ENCODE measurements at places on chromosomes 4 and X.

- no peak for DNase-seq
Observed at GRCh38 chr4:54077812-54078211, 13.4 kb upstream of the CHIC2 start.

- no peak for DNase-seq
Observed at GRCh38 chr4:186228514-186228894, 1.2 kb downstream of the KLKB1 start.

- DNase-seq, result no peak
Observed at GRCh38 chr4:84877051-84877833, 89.2 kb downstream of the WDFY3 start.

DNA sequence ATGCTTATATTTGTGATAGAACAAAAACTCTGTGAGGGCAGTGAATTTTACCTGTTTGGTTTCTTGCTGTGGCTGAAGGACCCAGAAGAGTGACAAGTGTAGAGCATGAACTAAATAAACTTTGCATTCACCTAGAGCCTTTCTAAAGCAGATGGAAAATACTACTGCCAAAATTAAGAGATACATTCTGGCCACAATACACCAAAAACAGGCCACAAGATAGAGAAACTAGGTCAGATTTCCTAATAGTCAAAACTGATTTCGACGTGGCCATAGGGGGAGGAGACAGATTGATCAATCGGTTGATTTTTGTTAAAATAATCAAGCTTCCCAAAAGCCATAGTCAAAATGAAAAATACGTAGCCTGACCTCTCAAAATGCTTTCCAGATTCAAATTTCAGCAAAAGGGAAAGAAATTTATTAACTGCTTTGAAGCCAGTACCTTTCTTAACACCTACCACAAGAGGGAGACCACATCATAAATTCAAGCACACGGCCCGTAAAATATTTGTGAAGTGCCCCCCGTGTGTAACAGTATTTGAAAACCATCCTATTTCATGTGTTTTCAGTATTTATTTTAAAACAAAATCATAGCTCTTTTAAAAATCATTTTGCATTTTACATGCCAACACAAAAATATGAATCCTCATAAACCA, 132.4 kb downstream of the CORIN start:
- DNase-seq, result no peak

GRCh38 chrX:85037114-85037513, 33.4 kb downstream of the APOOL start:
- DNase-seq, result no peak

DNA sequence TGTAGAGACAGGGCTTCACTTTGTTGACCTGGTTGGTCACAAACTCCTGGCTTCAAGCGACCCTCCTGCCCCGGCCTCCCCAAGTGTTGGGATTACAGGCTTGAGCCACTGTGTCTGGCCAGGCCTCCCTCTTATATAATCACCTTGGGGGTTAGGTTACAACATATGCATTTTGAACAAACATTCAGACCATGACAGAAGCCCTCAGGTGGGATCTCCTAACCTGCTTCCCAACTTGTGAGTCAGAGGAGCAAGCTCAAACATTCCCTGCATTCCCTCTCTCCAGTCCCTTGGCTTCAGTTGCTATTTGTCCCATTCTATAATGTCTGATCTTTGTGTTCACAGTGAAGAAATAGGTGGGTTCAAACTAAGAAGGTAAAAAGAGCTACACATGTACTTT, 76.5 kb upstream of the NRK start:
- DNase-seq, result no peak

DNA sequence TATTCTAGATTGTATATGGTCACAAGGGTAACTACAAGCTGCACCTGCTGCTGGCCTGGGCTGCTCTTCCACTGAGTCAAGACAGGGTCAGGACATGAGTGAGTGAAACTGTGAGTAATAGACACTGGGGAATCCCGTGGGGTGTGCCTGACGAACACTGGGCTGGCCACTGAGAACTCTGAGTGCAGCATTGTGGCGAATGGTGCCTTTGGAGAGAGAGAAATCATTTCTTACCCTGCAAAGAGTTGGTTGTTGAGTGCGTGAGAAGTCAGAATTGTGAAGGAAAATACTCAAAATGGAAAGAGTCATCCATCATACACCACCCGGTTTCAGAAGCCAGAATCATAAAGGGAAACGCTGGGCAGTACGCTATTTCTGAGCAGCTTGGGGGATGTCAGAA, 43.1 kb upstream of the LSM6 start:
- no peak for DNase-seq

DNA sequence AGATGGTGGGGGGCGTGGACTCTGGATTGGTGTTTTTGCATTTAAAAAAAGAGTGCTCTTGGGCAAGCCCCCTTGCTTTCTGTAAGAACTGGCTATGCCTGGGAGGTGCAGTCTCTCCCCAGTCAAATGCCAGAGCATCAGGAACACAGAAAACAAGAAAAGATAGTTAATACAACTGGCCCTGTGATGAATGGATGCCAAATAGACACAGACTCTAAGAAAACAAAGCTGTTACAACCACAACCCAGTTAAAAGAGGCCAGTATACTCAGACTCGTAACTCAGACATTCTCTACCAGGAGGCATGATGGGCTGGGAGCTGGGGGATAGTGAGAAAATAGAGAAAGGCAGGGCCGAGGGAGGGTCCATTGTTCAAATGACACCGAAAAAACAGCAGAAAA, 32.5 kb upstream of the C1QTNF7 start:
- DNase-seq, result no peak

GRCh38 chr4:37968747-37969146, 8.5 kb downstream of the PTTG2 start:
- DNase-seq, result no peak

- DNase-seq, result no peak
Observed at GRCh38 chr4:19924761-19925160, 326.9 kb upstream of the SLIT2 start.

DNA sequence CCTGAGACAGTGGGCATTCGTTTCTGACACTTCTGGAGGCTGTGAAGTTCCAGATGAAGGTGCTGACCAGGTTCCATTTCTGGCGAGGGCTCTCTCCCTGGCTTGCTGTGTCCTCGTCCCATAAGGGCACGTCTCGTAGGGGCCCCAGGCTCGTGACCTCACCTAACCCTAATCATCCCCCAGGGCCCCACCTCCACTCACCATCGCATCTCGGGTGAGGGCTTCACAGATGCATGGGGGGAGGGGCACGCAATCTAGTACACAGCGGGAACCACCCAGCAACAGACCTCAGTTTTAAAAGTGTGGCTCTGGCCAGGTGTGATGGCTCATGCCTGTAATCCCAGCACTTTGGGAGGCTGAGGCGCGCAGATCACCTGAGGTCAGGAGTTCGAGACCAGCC, 22.1 kb downstream of the PDE6B start:
- no peak for DNase-seq

DNA sequence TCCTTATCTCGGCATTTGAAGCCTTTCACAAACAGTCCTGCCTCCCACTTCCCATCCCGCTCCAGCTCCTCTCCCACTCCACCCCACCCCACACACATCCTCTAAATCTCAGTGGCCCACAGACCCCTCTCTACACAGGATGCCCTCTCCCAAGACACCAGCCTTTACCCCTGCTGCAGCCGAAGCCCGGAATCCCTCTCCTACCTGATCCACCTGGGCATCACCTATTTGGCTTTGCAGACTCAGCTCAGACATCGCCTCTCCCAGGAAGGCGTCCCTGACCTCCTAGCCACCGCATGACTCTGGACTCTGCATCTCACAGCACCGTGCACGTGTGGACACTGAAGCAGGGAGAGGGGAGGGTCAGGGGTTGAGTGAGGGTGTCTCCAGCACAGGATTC, 11.5 kb downstream of the PPP2R2C start:
- DNase-seq, result no peak

- DNase-seq, result no peak
Observed at GRCh38 chr4:76278583-76278982, 27.1 kb downstream of the FAM47E start.

- no peak for DNase-seq
Observed at GRCh38 chr4:25252230-25253070, 18.6 kb downstream of the PI4K2B start.

- DNase-seq, result no peak
Observed at GRCh38 chr4:3701271-3701734, 64.9 kb upstream of the ADRA2C start.

DNA sequence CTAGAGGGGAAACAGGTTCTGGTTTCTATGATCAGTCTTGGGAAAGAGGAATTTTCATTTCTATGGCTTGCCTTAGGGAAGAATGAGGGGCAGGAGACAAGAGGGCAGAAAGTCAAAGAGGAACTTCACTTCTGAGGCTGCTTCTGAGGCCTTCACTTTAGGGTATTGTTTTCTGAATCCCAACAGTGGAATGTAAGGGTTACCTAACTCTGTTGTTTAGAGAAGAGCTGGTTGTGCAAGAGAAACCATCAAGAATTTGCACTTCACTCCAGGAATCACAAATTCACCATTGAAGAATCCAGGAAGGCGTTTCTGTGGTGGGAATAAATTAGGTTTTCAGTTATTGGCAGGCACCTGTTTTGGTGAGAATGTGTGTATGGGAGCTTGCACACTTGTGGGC, 126.7 kb upstream of the AMOT start:
- DNase-seq, result no peak

- DNase-seq, result no peak
Observed at GRCh38 chrX:98409867-98410266, 1526.2 kb downstream of the RPA4 start.
